ENCODE measurements at places on chromosomes 7 and 10.

GRCh38 chr7:138907850-138908249, 73.3 kb downstream of the KIAA1549 start:
- DNase-seq: no peak

GRCh38 chr7:20513341-20513740, 102.1 kb upstream of the ABCB5 start:
- no peak for DNase-seq

GRCh38 chr7:142880876-142881505, 4.6 kb downstream of the TRPV6 start:
- peak; percentile 58 for DNase-seq

- no peak for DNase-seq
These were observed 24.9 kb upstream of the TNRC18 start for GRCh38 chr7:5448378-5449037.

- DNase-seq: no peak
These were observed 14.8 kb upstream of the LRRC17 start for GRCh38 chr7:102897856-102898531.

GRCh38 chr10:32073659-32074058, 17.4 kb upstream of the KIF5B start:
- DNase-seq: no peak

- no peak for DNase-seq
These were observed 51.9 kb upstream of the ABLIM1 start for GRCh38 chr10:114709984-114710383.

- no peak for DNase-seq
These were observed 440 bp upstream of the MINDY3 start for GRCh38 chr10:15860692-15861201.

GRCh38 chr7:32522746-32523530, 27.6 kb downstream of the AVL9 start:
- no peak for DNase-seq

DNA sequence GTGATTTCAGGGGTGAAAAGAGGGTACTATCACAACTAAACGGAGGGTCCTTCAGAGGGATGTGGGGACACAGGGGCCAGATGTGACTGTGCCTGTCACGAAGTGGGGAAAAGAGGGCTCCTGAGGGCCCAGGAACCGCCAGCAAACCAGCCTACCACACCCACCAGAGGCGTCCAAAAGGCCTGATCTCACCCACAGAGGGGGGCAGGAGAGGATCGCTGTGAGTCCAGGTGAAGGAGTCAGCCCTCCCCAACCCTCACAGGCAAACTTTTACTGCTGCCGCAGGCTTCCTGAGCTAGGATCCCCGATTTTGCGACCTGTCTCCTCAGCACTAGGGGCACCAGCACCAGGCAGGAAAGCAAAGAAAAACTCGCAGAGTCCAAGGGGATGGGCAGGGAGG, 64.7 kb downstream of the HIPK2 start:
- DNase-seq: no peak

DNA sequence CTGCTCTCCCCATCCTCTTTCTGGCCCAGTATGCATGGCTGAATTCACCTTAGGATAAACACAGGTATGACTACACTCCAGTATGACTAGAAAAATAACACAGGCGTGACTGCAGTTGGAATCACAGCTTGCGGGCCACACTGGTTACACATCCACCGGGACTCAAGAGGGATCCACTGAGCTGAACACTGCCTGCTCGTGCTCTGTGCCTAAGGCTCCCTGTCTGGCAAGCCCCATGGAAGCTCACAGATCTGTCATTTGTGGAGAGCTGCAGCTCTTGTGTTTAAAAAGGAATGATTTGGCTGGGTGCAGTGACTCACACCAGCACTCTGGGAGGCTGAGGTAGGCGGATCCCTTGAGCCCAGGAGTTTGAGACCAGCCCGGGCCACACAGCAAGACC, 26.8 kb downstream of the VOPP1 start:
- no peak for DNase-seq

DNA sequence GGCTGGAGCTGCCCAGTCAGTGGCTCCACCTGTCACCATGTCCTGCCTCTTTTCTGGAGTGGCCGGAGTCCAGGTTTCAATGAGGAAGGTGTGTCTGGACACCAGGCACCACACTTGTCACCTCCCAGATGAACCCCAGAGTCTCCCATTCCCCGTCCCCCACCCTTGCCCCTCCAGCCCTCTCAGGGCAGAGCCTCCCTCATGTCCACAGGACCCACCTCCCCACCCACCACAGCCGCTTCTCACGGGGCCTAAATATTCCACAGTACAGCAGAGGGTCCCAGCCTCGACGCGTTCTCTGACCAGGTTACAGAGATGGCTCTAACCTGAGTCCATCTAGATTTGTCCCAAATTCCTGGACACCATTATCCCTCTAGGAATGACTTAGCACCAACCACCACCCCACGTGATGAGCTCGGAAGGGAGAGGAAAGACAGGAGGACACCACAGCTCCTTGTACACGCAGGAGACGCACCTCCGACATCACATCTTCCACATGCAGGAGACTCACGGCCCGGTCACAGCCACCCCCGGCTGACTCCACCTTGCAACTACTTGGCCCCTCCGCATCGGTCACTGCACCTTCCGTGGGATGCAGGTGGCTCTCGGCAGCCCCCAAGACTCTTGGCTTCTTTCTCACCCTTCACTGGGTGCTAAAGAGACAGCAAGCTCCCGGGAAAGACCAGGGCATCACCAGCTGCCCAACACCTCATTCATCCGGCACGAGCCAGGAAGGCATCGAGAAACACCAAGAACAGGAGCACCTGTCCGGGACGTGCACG, 560.2 kb downstream of the DNAJB6 start:
- DNase-seq: no peak

DNA sequence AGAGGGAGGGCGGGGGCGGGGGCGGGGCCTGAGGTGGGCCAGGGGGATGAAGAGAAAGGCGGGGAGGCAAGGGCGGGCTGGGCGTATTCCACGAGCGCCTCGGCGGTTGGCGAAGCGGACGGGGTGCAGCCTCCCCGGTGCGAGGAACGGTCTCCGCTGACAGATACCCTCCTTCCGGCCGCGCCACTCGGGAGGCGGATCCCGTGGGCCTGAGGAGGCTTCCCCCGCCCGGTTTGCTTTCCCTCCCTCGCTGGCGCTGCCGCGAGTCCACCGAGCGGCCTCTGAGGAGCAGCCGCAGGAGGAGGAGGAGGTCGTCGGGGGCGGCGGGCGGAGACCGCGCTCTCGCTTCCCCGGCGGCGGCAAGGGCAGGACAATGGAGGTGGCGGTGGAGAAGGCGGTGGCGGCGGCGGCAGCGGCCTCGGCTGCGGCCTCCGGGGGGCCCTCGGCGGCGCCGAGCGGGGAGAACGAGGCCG, at the start of gene TRIM24:
TSS of gene TRIM24 (plus strand) at position 84 of the 473 bp plus-strand sequence. CDS start at position 374, 290 bp downstream.
- DNase-seq: no peak

- DNase-seq: no peak
These were observed 273.1 kb downstream of the SEMA3D start for GRCh38 chr7:84913731-84914130.

All from CD4-positive, alpha-beta T cell (primary cell).